ENCODE measurements at places on chromosomes 2 and 18.

GRCh38 chr2:219400562-219400961, 12.8 kb upstream of the DNPEP start:
- DNase-seq = no peak

DNA sequence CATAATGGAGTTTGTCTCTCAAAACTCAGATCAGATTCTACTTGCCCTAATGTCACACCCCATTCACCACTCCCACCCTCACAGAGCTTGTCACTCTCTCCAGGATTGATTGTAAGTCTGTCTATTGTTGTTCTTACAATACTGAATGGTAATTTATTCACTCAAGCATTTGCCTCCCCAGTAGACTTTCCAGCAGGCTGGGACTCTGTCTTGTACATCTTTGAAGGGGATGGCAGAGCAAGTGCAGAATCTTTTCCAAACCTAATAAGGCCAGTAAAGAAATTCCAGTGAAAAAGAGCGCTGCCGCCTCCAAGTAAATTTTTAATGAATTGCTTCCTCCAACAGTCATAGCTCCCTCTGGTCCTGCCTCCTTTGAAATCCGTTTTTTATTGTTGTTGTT, 56.9 kb downstream of the RBM43 start:
- DNase-seq = no peak

GRCh38 chr18:69161383-69162028, 239.2 kb upstream of the DOK6 start:
- no peak for DNase-seq

DNA sequence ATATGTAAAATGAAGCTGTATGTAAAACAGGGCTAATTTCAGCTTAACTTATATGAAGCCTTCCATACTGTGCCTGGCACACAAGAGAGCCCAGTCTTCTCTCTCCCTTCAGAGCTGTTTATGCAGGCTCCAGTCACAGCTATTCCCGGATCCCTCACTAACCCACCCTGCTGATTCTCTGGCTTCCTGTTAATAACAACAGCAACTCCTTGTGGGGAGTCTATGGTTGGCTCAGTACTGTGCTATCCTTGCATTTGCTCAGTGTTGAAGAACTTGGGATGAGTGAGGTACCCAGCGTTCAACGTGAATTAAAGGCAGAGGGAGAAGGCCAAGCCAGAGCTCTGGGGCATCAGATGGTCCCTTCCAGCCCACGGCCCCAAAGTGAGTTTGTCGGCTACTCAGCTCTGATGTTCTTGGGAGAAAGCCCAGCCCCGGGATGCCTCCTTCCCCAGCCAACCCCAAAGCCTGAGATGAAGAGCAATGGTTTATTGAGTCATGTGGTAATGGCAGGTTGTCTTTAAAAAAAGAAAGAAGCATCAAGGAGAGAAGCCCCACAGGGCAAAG, 43.2 kb downstream of the PSD4 start:
- no peak for DNase-seq

DNA sequence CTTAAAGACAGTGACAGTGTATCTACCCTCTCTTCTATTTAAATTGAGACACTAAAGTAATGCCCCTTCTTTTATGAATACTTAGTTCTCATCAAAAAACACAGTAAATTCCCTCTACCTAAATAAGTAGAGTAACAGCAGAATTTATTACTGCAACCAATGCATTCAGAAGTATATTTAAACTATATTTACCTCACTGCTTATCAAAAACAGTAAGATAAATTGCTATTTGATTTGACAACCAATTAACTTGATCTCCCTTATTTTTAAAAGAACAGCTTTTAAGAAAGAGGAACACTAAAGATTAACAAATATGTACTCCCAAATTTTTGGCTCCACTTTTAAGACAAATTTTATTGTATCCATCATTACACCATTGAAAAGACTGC, 4.8 kb downstream of the SATB2 start:
- DNase-seq = no peak

GRCh38 chr2:187509667-187510417, 44.4 kb downstream of the TFPI start:
- peak; percentile 56 for DNase-seq

DNA sequence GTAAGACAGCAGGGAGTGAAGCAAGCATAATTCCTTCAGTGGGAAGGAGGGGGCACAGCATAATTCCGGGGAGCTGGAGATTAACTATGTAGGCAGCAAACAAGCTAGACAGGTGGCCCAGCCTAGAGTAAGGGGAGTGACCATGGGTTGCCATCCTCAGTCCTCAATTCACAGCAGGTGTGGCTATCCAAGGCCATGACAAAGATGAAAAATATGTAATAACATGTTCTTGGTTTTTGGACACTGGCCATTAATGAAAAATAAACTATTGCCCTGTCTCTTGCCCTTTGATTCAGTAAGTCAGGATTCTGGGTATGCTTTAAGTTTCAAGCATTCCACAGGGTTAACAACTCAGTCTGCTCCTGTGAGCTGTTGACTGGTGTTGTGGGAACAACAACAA, 65.0 kb downstream of the CYP1B1 start:
- DNase-seq = no peak

GRCh38 chr2:46855805-46856204, 59.8 kb downstream of the MCFD2 start:
- no peak for DNase-seq

DNA sequence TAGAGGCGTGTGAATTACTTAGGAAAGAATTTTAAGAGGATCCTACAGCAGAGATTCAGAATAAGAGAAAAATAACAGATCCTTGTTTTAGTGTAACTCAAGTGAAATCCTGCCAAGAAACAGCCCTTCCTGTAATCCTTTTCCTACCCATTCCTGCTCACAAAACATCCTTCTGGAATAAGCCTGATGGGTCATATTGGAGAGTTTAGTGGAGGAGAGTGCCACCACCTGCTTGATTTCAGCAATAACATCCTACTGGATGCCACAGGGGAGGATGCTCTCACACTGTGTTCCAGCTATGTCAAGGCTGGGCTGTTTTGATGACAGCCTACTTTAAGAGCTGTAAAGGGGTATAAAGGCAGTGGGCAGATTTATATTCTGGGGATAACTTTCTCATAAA, 54.8 kb upstream of the CCDC178 start:
- peak; percentile 11 for DNase-seq

- DNase-seq = no peak
Measured at GRCh38 chr18:6249170-6249569, 165.5 kb downstream of the L3MBTL4 start.

GRCh38 chr18:73245345-73245744, 377.6 kb upstream of the NETO1 start:
- no peak for DNase-seq

DNA sequence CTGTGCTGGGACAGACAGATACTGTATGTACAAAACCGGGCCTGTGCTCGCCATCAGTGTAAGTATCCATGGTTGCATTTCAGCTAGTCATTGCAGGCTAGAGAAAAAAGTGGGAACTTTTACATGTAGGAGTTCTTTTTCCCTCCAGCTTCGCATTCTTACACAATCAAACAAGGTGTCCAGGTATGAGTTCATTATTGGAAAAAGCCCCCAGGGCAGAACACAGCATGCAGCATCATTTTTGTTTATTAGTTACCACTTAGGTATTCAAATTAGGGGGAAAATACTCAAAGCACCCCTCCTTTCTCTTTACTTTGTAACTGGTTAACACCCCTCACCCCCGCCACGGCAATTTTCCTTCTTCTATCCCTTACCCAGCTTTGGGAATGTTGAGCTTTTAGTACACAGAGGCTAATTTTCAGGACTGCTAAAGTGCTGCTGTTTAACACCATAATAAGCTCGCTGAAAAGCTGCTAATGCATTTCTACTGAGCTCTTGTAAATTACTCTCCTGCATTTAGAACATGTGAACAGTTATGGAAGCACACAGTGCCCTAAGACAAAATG, 13.6 kb downstream of the UPP2 start:
- no peak for DNase-seq

DNA sequence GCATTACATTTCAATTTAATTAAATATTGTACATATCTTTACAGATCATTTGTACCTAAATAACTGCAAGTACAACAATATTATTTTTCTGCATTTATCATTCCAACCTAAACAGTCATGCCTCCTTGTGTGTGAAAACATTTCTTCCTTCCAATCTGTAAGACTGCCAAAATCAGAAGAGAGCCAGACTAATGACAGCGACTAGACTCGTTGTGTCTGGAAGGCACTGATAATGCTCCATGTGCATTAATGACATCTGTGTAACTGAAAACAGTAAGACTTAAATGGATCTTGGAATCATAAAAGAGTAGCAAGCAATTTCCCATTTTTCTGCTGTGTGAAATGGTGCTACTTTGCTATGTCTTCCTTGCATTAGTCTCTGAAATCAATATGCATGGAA, 278.0 kb upstream of the DSEL start:
- DNase-seq = no peak

DNA sequence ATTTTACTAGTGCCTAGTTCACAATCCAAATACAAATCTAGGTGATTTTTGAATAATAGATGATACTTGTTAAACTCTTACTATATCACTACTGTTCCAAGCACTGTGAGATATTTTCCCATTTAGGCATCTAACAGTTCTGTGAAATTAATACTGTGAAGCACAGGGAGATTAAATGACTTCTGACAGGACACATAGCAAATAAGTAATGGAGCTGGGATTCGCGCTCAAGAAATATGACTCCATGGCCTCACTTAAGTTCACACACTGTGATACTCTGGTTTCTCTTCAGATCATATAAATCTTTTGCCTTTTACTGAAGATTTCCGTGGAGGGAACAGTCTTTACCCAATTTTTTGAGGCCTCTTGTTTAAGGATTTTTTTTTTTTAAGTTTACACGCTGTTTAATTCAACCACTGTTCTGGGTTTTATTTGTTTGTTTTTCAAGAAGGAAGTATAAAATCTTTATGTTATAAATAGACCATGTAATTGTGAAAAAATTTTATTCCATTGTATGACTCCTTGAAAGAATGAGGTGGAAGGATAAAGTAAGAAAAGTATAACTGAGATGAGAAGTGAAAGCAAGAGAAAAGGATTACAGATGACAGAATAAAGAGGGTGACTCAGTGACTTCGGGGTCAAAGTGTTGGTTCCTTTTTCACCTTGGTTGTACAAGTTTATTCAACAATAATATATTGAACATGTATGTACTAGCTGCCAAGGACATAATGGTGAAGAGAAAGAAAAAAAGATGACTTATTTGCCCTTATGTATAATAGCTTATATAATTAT, 30.2 kb downstream of the RBM45 start:
- DNase-seq = no peak

- no peak for DNase-seq
Measured at GRCh38 chr2:127216095-127216494, 4.0 kb downstream of the CYP27C1 start.

- no peak for DNase-seq
Measured at GRCh38 chr2:129491308-129491707, 488.2 kb upstream of the RAB6C start.

DNA sequence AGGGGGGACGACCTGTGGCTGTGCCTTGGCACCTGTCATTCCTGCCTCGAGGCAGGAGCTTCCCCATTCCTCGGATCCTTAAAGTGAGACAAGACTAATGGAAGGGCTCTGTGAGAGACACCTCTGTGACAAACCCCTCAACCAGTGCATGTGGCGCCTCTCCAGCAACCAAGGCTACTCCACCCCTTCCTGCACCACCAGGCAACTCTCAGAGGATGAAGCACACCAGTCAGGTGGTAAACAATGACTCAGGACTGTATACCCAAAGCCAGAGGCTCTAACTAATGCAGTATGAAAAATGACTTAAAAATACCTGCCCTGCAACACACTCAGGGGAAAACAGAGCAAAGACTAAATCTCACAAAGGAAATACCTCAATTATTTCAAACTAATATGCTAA, 136.9 kb downstream of the UXS1 start:
- no peak for DNase-seq

DNA sequence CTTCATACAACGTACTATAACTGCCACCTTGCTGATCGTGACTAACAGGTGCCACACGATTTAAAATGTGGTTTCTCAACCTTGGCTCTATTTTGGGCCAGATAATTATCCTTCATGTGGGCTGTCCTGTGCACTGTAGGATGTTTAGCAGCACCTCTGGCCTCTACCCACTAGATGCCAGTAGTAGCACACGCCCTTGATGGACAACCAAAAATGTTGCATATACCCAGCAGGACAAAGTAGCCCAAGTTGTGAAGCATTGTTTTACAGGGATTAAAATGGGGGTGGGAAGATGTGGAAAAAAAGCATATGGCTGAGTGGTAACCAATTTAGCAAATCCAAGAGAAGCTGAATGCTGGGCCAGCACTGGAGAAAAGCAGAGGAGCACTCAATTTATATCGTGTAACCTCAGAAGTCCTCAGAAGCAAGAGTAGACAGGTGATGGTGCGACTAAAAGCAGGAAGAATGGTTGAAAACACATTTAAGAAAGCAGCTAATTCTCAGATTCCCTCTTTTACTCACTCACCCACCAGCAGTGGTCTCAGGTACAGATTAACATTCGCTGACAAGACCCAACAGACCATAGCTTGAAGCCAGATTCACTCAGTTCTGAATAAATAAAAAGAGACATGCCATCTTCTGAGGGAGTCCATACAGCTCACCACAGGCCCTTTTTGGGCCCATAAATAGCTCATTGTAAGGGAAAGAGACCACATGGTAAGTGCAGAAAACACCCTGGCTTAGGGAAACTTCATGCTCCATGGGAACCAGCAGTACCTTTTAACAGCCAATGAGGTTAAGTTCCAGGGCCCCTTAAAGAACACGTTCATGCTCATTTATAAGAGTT, 50.6 kb downstream of the RAPH1 start:
- DNase-seq = peak; percentile 48

- DNase-seq = no peak
Measured at GRCh38 chr18:54718408-54718773, 109.9 kb upstream of the RAB27B start.

GRCh38 chr2:167258712-167259111, 370.4 kb downstream of the XIRP2 start:
- no peak for DNase-seq

DNA sequence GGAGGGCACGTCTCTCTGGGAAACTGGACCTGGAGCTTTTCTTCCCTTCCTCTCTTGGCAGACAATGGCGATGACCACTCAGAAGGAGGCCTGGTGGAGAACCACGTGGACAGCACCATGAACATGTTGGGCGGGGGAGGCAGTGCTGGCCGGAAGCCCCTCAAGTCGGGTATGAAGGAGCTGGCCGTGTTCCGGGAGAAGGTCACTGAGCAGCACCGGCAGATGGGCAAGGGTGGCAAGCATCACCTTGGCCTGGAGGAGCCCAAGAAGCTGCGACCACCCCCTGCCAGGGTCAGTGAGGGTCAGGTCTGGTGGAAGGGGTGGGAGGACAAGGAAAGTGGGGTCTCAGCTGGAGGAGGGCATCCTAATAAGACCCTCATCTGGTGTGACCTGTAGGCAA, 27.3 kb downstream of the IGFBP2 start:
- DNase-seq = no peak

Data from dermis microvascular lymphatic vessel endothelial cell (primary cell).